ENCODE measurements at places on chromosomes 5 and 9.

DNA sequence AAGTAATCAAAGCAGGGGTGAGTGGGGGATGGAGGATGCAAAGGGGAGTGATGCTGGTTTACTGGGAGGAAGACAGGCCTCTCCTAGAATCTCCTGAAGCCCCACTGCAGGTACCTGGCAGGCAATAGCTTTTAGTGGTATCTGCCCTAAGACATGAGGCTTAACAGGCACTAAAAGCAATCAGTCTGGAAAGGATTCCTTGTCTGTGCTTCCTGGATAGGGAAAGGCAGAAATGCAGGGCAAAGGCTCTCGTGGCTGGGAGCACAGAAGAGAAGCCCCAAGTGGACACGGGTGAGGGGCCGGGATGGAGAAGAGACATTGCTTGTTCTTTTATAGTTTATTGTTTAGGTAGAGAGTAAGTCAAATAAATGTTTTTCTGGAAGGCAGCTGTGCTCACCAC, 40.1 kb downstream of the CCNJL start:
- no peak for DNase-seq

GRCh38 chr5:71666321-71666720, 52.8 kb upstream of the CARTPT start:
- DNase-seq = no peak

DNA sequence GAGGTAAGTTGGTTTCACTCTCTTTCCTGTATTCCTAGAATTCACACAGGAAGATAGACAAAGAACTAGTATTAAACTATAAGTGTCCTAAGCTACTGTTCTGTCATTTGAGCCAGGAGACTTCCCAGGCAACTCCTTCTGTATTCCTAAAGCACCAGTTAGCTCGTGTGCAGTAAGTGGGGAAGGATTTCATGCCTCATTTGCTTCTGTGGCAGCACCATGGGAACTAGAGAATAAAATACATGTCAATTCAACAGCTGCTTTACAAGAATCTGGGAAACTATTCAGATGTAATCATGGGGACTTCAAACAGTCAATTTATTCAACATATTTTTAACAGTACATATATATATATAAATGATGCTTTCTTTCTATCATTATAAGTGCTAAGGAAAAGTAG, 762.3 kb downstream of the PRELID2 start:
- no peak for DNase-seq

DNA sequence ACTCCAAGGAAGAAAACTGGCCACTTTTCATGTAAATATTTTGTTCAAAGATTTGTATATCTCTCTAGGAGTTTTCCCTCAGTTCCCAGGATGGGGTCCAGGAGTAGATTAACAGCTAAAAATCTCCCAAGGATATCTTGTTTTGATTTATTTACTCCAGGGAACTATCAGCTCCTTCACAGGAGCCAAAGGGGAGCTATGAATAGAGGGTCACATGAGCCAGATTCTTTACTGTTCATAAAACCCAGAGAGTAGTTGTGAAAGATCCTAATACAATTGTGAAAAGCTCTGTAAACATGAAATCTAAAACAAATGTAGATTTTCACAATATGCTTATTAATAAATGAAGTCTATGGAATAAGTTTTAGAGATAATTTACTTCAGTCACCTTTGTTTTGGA, 16.9 kb downstream of the DIMT1 start:
- DNase-seq = no peak

GRCh38 chr5:122844136-122844909, 1.1 kb upstream of the SNX24 start:
- peak; percentile 32 for DNase-seq

- DNase-seq = no peak
These were observed 97.5 kb upstream of the RPS23 start for GRCh38 chr5:82375488-82376244.

DNA sequence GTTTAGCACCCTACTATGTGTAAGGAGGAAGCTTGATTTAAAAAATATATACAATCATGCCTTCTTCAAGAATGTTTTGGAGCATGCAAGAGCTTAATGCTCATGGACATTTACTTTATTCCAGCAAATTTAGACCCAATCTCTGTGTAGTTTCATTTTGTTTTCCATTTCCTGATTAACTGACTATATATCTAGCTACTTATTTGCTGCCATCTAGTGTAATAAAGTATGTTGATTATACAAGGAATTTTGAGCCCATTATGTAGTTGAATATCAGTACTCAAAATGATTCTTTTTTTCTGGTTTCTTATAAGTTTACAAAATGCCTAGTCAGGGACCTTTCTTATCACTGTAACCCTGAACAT, 100.0 kb upstream of the CCDC152 start:
- no peak for DNase-seq

- DNase-seq = no peak
These were observed 246.9 kb downstream of the ZSWIM6 start for GRCh38 chr5:61578858-61579503.

- no peak for DNase-seq
These were observed 7.9 kb downstream of the DAP start for GRCh38 chr5:10753178-10753577.

- no peak for DNase-seq
These were observed 14.9 kb downstream of the TJP2 start for GRCh38 chr9:69188975-69189374.

- DNase-seq = no peak
These were observed 706.6 kb upstream of the ZNF608 start for GRCh38 chr5:125452991-125453390.

DNA sequence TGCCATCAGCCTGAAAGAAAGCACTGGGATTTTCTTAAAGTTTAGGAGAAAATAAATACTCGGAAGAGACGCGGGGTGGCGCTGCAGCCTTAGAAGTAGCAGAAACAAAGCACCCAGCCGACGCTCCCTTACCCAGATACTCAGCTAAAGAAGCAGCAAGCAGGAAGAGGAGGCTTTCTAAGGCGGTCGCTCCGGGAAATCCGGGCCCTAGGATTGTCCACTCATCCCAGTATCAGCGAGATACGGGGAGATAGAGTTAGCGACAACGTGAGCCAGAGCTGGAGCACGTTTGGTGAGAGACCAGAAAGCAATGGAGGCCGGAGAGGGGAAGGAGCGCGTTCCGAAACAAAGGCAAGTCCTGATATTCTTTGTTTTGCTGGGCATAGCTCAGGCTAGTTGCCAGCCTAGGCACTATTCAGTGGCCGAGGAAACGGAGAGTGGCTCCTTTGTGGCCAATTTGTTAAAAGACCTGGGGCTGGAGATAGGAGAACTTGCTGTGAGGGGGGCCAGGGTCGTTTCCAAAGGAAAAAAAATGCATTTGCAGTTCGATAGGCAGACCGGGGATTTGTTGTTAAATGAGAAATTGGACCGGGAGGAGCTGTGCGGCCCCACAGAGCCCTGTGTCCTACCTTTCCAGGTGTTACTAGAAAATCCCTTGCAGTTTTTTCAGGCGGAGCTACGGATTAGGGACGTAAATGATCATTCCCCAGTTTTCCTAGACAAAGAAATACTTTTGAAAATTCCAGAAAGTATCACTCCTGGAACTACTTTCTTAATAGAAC, at the start of gene PCDHB2:
Gene PCDHB2, plus strand, starts transcription at position 135 of the 782 bp plus-strand sequence. Its CDS starts 176 bp downstream, at position 311.
- no peak for DNase-seq

DNA sequence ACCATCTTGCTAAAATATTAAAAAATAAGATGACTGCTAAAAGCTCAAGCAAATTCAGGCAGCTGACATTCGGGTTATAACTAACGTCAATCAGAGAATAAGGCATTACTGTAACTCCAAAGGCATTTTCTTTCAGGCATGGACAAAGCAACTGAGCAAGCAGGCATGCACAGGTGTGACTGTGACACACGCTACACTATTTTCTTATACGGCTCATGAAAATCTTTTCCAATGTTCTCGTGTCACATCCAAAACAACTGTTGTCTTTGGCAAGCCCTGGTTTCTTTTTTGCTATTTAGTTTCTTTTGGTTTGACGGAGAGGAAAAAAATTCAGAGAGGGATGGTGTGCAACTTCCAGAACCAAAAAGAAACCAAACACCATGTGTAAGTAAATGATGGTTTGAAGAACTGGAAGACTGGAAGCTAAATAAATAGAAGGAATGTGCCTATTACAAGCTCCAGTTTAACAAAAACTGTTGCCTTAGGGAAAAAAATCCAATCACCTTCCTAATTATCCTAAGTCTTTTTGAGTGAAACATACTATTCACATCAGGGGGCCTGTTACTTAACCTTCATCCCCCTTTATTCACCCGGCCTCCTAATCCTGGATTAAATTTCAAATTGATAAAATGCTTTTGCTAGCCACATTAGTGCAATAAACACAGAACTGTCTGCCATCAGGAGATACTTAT, 277.6 kb downstream of the PSAT1 start:
- DNase-seq = no peak

- DNase-seq = peak; percentile 51
These were observed 665 bp downstream of the RASA1 start for GRCh38 chr5:87268126-87268969.

DNA sequence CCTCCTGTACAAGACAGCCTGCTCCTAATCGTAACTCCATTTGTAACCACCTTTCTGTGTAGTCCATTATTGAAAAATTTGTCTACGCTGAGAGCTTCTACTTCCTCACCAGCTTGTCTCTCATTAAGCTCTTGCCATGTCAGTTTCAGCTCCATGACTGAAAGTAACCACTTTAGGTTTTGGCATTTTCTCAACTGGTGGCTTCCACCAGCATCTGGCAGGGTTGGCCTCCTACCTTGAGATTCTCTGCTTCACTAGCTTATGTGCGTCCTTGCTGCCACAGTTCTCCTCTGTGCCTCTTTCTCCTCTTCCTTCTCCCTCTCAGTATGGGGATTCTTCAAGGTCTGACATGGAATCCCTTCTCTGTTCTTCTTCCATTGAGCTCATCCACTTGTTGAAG, 31.8 kb downstream of the F2RL2 start:
- no peak for DNase-seq

DNA sequence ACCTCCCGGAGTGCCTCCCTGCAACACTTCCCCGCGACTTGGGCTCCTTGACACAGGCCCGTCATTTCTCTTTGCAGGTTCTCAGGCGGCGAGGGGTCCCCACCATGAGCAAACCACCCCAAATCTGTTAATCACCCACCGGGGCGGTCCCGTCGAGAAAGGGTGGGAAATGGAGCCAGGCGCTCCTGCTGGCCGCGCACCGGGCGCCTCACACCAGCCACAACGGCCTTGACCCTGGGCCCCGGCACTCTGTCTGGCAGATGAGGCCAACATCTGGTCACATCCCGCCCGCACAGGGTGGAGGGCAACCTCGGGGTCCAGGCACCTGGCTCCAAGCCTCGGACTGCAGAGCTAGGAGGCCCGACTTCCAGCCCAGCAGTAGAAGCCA, 776 bp upstream of the TERT start:
- DNase-seq = no peak

- DNase-seq = no peak
These were observed 624.6 kb downstream of the BNC2 start for GRCh38 chr9:16245756-16246440.

GRCh38 chr5:74341221-74341620, 299.3 kb downstream of the ENC1 start:
- DNase-seq = no peak

DNA sequence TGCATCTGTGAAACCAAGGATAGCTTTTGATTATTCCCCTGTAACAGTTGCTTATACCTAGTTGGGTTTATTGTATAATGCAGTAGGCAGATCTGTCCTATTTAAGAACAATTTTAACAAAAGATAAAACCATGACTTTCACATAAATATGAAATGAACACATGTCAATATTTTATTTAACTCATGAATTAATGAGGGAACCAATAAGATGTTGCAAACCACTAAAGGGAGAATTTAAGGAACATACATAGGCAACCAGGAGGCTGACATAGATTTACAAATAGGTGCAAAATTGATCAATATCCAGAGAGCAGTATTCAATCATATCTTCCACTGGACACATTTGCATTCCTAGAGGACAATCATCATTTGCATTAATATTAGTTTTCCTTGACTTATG, 280.0 kb upstream of the BRINP1 start:
- no peak for DNase-seq

DNA sequence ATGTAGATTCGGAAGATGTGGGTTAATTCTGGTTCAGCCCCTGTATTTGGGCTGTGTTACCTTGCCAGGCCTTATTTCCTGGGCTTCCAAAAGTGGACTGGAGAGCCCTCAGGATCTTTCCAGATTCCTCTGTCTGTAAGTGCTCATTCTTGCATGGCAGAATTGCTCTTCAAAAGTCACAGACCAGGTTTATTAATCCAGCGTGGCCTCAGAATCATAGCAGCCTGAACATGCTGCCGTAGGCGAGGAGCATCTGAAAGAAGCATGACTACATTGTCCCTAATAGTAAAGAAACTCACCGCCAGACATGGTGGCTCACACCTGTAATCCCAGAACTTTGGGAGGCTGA, 307.8 kb downstream of the GADD45G start:
- no peak for DNase-seq

DNA sequence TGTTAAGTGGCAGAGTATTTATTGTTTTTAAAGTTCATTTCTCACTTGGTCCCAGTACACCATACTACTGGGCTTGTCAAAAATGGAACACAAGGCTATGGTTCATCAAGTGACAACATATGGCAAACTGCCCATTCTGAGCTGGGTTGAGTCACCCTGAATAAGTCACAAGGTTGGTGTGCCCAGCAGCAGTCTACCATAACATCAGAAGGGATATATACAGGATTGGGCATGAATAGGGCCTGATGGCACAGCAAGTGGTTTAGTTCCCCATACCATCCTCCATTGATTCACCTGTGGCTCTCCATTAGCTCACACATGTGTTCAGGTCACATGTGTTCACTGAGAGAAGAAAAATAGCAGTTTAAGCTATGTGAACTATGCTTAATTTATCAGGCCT, 249.8 kb upstream of the PRDM9 start:
- DNase-seq = no peak

DNA sequence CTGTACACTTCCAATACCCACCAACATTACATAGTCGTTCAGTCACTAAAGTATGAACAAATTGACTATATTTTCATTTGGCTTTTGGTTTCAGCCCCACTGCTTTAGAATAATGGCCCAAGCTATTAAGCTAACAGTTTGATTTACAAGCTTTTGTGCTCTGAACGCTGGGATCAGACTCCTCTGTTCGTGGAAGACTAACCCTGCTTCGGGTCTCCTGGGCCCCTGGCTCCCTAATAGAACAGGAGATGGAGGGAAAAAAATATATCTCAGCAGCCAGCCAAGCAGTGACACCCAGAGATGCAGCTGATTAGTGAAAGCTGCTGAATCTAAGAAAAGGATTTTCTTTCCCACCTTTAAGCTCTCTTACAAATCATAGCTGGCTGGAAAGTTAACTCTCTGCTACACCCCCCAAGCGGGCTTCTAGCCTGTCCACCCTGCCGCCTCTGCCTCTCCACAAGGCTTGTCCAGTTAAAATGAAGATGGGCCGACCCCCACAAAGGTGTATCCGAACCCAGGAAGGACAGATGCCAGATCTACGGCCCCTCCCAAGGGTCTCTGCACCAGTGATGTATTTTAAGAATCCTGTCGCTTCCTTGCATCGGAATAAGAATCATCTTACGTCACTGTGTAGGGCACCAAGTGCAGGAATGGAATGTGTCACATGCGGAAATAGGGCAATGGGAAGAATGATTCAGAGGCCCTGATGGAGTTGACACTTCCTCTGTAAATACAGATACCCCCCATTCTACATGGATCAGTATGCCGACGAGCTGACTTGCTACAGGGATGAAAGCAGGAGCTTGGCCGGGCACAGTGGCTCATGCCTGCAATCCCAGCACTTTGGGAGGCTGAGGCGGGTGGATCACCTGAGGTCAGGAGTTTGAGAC, 33.4 kb upstream of the BARHL1 start:
- DNase-seq = no peak

Measured in lower leg skin (tissue), 4 donors.